ENCODE measurements at places on chromosomes 16 and 17.

- no peak for DNase-seq
These were observed 79.5 kb upstream of the DHX40 start for GRCh38 chr17:59485946-59486345.

- DNase-seq = no peak
These were observed 823 bp downstream of the NBR1 start for GRCh38 chr17:43171586-43172487.

DNA sequence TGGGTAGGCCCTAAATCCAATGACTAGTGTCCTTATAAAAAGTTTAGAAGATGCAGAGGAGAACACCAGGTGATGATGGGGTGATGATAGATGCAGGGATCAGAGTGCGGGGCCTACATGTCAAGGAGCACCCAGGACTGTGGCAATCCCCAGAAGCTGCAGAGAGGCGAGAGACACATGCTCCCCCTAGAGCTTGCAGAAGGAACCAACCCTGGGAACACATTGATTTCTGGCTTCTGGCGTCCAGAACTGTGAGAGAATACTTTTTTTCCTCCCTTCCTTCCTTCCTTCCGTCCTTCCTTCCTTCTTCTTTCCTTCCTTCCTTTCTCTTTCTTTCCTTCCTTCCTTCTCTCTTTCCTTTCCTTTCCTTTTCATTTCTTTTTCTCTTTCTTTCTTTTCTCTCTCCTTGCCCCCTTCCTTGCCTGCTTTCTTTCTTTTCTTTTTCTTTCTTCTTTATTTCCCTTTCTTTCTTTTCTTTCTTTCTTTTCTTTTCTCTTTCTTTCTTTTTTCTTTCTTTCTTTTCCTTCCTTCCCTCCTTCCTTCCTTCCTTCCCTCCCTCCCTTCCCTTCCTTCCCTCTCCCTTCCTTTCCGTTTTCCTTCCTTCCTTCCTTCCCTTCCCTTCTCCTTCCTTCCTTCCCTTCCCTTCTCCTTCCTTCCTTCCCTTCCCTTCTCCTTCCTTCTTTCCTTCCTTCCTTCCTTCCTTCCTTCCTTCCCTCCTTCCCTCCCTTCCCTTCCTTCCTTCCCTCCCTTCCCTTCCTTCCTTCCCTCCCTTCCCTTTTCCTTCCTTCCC is 134.3 kb downstream of the HAPSTR1 start:
- DNase-seq = no peak

- DNase-seq = no peak
These were observed 157.6 kb downstream of the CPPED1 start for GRCh38 chr16:12646098-12646489.

GRCh38 chr16:88599825-88600538 is 29.8 kb downstream of the ZC3H18 start:
- DNase-seq = no peak

DNA sequence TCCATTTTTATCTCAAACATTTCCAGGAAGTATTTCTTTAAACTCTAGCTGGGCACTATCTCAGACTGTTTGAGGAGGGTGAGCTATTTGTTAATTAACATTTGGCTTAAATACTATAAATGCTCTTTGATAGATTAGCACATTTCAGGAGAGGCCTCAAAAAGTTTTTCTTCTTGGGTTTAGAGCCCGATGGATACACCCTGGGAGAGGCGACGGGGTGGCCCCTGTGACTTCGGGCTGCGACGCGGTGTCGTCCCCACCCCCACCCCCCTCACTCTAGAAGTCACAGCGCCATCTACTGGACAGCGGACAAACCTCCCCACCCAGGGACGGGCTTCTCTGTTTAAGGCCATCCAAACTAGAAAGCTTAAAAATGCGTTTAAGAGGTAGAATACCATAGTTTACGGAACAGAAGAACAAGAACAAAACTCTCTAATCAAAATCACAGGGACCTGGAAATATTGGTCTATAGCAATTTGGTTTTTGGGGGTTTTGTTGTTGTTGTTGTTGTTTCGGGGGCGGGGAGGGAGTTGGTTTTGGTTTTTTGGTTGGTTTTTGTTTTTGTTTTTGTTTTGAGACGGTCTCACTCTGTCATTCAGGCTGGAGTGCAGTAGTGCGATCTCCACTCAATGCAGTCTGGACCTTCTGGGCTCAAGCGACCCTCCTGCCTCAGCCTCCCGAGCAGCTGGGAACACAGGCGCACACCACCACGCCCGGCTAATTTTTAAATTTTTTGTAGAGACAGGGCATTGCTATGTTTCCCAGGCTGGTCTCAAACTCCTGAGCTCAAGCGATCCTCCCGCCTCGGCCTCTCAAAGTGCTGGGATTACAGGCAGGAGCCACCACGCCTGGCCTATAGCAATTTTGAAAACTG is 254.4 kb downstream of the C16orf95 start:
- peak; percentile 7 for DNase-seq

DNA sequence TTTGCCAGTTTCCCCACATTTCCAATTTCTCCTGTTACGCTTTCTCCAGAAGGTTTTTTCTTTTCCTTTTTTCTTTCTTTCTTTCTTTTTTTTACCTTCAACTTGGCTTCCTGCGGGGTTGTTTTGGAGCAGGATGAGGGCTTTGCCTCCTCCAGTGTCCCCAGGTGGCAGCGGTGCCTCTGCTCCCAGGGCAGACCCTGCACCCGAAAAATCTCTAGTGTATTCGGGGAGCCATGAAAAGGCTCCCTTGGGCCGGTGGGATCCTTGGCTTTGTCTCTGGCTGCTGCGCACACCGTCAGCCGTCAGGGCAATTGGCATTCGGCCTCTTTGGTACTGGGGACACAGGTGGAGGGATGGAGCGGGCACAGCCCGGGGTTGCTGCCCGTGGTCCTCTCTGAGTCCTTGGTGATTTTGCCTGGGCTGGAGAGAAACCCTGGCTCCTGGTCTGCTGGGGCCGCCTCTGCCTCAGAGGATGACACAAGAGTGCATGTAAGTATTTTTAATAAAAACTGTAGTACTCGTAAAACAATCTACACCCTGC is 846 bp downstream of the ITGB3 start:
- DNase-seq = no peak

DNA sequence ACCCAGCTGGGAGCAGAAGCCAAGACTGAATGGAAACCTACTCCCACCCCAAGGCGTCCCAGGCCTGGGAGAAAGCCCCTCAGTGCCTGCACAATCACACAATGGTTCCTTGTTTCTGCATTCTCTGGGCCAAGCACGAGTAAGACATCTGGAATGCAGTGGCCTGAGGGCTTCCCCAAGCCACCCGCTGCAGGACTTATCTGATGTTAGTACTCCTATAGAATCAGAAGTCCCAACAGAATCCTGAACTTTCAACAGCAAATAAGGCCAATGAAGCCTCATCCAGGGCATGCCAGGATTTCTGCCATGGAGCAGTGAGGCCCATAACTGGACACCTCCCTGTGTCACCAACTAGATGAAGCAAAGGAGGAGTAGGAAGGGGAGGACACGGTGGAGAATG is 28.6 kb downstream of the MYO18A start:
- no peak for DNase-seq

DNA sequence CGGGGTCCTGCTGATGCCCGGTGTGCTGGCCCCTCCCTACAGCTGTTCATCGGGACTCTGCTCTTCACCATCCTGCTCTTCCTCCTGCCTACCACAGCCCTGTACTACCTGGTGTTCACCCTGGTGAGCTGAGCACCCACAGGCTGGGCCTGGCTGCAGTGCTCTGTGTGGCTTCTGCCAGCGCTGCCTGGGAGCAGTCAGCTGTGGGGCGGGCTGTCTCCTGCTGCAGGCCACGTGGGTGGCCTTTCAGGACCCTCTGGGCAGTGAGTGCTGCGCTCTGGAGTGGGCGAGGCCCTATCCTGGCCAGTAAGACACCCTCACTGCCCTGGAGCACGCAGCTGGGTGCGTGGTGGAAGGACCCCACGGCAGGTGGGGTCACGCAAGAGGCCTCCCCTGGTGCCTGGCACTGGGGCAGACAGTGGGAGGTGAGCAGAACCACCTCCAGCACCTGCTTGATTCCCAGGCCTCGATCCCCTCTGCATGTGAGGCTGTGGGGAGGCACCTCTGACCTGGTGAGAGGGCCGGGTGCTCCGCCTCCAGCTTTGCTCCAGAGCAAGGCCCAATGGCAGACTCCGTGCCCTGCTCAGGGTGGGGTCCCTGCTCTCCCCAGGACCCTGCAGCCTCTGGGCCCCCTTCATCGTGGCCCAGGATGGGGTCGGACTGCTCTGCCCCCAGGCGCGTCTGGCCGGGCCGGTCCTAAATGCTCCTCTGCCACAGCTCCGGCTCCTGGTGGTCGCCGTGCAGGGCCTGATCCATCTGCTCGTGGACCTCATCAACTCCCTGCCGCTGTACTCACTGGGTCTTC is 9.5 kb upstream of the RAB40C start:
- no peak for DNase-seq

GRCh38 chr17:29620271-29620670 is 2.4 kb downstream of the CORO6 start:
- DNase-seq = no peak

GRCh38 chr17:41101586-41102259 is at the start of gene KRTAP4-16:
KRTAP4-16 (minus strand) TSS chr17:41102209; CDS start chr17:41102209, 0 bp downstream.
- DNase-seq = no peak

DNA sequence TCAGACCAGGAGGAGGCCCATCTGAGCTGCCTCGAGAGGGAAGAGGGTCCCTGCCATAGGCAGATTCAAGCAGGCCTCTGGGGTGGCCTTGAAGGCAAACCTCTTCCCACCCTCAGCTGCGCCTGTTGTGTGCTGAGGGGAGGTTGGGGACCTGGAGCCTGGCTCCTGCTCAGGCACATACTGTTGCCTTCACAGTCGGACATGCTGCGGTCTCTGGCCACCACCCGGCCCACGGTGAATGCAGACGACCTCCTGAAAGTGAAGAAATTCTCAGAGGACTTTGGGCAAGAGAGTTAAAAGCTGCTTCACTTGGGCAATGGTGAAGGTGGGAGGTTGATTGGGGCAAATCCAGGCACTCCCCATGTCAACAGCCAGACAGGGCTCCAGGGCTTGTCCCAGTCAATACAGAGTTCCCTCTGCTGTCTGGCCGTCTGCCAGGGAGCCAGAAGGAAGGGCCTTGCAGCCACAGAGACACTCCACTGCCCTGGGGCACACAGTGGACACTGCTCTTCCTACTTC is 6.3 kb downstream of the PDF start:
- DNase-seq = no peak

- DNase-seq = no peak
These were observed 606 bp downstream of the ABCA10 start for GRCh38 chr17:69228018-69228417.

DNA sequence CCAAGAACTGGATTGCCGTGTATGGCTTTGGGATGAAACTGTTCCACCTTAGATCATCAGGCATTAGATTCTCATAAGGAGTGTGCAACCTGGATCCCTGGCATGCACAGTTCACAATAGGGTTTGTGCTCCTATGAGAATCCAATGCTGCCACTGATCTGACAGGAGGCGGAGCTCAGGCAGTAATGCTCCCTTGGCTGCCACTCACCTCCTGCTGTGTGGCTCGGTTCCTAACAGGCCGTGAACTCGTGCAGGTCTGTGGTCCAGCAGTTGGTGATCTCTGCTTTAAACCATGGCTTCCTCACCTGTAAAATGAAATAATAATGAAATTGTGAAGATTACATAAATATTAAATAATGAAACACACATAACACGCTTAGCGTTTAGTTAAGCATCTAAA is 45.5 kb upstream of the FBXO47 start:
- DNase-seq = no peak

DNA sequence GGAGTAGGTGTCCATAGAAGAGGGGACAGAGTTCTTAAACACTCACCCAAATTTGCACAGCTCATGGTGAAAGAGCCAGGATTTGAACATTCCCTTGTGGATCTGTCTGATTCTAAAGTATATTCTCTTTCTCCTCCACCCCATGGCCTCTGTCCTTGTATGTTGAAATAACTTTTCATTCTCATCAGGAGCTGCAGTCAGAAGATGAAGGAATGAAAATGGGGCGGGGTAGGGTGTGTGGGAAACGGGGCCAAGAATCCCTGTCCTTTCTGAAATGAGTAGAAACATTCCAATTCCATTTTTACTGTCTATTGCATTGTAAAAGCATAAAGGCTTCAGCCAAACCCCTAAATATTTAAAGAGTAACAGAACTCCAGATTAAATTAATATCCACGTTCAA is 42.8 kb downstream of the NOG start:
- DNase-seq = no peak

DNA sequence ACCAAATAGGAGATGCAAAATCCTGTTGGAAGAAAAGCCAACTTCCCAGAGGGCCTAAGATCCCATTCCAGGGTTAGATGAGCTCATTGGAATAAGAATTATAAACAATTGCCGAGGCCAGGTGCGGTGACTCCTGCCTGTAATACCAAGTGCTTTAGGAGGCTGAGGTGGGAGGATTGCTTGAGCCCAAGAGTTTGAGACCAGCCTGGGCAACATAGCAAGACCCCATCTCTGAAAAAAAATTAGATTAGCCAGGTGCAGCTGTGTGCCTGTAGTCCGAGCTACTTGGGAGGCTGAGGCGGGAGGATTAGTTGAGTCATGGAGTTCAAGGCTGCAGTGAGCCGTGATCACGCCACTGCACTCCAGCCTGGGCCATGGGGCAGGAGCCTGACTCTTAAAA is 17.8 kb upstream of the SDR42E2 start:
- DNase-seq = no peak

- no peak for DNase-seq
These were observed 25.0 kb downstream of the METTL22 start for GRCh38 chr16:8646326-8647053.

DNA sequence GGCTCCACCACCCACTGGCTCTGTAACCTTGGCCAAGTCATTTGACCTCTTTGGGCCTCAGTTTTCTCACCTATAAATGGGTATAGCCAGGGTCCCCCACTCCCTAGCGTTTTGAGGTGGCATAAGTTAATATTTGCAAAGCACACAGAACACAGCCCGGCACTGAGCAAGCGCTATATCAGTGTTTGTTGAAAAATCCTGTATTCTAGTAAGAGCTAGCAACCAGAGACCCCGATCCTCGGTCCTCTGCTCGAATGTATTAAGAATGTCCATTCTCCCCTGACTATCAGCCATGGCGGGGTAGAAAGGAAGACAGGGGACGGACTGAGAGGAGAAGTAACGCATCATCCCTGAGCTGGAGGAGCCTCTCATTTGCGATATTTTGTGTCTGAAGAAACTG is 131.2 kb downstream of the IRF8 start:
- DNase-seq = no peak

GRCh38 chr16:76963614-76964315 is 227.2 kb upstream of the MON1B start:
- no peak for DNase-seq

GRCh38 chr17:2400474-2400866 is 390 bp downstream of the MNT start:
- peak; percentile 43 for DNase-seq

DNA sequence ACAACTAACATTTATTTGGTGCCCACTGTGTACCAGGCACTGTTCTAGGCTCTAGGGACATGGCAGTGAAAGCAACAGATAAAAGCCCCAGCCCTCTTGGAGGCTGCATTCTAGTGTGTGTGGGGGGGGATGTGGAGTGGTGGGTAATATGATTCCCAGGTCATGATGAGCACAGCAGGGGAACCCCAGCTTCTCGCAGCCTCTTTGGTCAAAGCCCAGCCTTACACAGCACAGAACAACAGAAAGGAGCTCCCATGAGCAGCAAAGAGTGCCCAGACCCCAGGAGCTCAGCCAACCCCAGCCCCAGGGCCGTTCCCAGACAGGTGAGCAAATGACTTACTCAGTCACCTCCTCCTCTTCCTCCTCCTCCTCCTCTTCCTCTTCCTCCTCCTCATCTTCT is 21.9 kb downstream of the CNGB1 start:
- no peak for DNase-seq

All from T follicular helper cell (primary cell).